ENCODE measurements at places on chromosomes 5 and 9.
A peak's percentile ranks its signal among the peaks of the same experiment; 100 is the strongest.

DNA sequence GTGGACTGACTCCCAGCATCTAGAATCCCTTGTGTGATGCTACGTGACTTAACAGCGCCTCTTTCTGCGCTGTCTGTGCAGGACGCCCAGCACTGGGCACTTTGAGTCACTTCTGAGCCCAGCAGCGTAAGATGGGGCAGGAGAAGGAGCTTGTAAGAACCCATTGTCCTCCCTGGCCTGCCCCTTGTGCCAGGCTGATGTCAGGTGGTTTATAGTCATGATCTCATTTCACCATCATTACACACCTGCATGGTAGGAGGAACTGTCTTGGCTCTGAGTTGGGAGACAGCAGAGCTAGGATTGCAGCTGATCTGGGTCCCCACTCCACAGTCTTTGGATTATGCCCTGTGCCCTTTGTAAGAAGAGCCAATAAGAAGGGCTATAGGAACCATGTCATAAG, 12.2 kb downstream of the ERGIC1 start:
- DNase-seq = no peak

GRCh38 chr5:6476313-6476661, 27.6 kb downstream of the UBE2QL1 start:
- DNase-seq = no peak

- no peak for DNase-seq
These were observed 219.2 kb downstream of the TRPM3 start for GRCh38 chr9:70902171-70902570.

DNA sequence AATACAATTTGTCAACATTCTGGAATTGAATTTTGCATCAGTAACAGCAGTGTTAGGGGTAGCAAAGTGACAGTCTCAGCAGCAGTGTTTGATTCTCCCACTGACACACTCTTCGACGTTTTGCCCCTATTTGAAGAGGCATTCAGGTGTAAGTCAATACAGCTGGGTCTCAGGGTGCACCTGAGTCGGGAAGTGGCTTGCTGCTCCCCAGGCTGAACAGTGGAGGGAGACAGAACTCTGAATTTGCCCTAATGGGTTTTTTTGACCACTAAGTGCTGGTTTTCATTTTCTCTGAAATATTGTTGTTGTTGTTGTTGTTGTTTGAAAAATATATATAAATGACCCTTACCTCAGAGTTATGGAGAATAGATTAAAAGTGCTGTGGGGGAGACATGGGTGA, 223.2 kb downstream of the TLR4 start:
- no peak for DNase-seq

DNA sequence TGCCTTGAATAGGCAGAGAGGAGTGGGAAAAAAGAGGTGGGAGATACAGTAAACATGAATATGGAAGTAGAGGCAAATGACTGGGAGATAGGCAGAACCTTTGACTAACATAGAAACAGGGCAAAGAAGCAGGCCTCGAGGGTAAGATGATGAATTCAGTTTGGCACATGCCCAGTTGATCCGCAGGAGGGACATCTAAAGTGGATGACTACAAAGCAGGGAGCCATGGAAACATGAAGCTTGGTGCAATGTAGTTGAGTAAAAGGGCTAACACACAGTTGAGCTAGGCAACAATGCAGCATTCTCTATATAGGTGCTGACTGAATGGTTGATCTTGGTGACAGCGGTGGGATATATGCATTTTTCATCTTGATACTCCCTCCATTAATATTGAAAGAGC, 253.8 kb downstream of the DMRT2 start:
- no peak for DNase-seq

DNA sequence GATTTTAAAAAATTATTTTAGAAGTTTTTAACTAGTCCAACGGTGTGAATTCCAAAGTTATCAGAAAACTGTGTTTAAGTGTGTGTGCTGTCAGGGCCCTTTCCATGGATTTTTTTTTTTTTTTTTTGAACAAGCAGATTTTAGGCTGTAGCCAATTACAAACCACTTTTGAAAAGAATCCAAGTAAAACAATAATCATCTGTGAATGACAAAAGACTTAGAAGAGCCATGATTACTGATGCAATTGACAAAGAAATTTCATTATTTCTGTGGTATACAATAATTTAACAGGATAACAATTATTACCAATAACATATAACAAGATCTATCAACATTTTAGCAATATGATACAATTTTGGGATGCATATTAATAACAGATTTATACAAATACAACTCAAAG, 16.2 kb upstream of the PAIP1 start:
- DNase-seq = no peak

- DNase-seq = no peak
These were observed 25.6 kb upstream of the SPIN1 start for GRCh38 chr9:88362681-88363080.

- DNase-seq = no peak
These were observed 91.5 kb upstream of the NFIL3 start for GRCh38 chr9:91515074-91515687.

- DNase-seq = no peak
These were observed 8.1 kb downstream of the TRIP13 start for GRCh38 chr5:900781-901180.

- DNase-seq = no peak
These were observed 73.9 kb downstream of the PBX3 start for GRCh38 chr9:125821078-125821477.

DNA sequence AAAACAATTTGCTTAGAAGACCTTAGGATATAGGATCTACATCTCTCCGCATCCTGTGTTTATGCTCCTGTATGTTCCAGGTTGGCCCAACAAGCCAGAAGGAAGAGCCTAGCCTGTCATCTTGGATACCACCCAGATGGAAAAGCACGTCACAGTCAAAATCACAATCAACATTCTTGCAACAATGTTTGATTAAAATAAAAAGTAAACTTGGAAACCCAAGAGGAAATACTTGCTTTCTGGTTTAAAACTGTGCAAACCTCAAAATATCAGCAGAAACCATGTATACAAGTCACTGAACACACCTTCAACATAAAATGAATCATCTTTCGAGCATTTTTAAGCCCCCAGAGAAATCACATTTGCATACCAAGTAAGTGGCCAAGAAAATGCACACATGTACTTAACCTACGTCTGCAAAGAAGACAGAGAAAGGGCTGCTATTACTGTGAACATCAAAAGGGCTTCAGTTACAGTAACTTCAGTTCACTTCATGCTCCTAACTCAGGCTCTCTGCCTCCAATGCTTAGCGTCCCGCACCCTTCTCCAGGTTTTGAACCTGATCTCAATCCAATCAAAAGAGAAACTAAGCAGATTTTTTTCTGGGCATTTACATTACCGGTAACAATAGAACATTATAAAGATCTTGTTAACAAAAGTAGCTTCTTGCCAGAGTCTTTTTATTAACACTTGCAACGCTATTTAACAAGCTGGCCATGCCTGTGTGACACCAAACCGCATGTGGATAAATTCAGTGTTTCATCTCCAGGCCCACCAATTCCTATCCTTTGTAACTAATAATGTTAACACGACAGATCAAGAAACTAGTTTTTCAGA, 1.3 kb downstream of the ENC1 start:
- DNase-seq = peak; percentile 43

DNA sequence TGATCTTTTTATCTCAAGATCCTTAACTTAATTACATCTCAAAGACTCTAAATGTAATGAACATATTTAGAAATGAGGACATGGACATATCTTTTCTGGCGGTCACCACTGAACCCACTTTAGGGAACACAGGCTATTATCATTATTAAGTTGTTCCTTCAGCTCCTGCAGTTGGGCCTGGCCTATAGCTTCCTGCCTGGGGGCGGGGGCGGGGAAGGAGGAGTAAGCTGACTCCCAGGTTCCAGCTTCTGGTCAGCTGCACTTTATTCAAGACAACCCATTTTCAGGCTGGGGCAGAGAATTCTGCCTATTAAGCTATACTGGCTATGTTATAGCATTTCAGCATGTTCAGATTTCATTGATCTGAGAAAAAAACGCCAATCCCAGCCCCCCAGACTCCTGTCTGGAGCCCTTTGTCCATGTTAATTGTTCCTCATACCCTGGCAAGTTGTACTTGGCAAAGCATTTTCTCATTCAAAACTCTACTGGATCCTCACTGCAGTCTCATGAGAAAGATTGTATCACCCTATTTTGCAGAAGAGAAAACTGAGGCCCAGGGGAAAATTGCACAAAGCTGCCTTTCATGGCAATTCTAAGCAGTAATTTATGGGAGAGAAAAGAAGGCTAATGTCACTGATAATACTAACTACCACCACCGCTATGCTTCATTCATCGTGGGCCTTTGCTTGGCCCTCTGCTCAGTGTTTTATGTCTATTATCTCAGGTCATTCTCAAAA, 25.1 kb downstream of the COL15A1 start:
- no peak for DNase-seq

- DNase-seq = no peak
These were observed 3.2 kb downstream of the PIP5KL1 start for GRCh38 chr9:127927201-127927987.

- DNase-seq = no peak
These were observed 136.2 kb downstream of the MPDZ start for GRCh38 chr9:13143281-13143680.

- DNase-seq = no peak
These were observed 876.1 kb downstream of the TLE4 start for GRCh38 chr9:80447876-80448275.

DNA sequence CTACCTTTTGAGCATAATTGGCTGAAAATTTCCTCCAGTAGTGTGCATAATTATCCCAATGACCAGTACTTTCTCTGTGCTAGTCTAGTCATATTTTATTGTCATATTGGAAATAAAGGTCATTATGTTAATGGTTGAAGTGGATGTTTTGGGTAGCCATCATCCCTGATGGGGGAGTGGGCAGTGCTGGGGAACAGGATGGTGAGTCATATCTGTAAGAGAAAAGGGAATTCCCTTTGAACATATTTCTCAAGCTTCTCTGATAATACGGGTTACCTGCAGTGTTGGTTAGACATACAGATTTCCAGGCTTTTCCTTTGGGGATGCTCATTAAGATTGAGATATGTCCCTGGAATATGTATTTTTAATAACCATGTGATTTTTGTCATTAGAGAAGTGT, 33.3 kb upstream of the SPATA31D4 start:
- DNase-seq = no peak

- no peak for DNase-seq
These were observed 27.5 kb downstream of the CCDC152 start for GRCh38 chr5:42784132-42784531.

DNA sequence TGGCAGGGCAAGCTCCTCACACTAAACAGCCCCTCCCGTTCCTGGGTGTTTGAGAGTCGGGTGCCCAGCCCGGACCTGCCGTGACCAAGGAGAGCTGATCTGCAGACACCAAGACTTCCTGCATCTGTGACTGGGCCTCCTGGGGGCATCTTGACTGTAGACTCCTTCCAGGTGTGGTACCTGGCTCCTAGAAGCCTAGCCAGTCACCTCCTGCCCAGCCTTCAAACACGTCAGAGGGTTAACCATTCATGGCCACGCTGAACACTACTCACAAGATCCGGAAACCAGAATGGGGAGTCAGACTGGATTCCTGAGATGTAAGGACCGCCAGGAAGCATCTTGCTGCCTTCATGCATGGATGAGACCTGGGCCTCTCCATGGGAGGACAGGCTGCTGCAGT, 3.7 kb upstream of the LCN2 start:
- DNase-seq = no peak

DNA sequence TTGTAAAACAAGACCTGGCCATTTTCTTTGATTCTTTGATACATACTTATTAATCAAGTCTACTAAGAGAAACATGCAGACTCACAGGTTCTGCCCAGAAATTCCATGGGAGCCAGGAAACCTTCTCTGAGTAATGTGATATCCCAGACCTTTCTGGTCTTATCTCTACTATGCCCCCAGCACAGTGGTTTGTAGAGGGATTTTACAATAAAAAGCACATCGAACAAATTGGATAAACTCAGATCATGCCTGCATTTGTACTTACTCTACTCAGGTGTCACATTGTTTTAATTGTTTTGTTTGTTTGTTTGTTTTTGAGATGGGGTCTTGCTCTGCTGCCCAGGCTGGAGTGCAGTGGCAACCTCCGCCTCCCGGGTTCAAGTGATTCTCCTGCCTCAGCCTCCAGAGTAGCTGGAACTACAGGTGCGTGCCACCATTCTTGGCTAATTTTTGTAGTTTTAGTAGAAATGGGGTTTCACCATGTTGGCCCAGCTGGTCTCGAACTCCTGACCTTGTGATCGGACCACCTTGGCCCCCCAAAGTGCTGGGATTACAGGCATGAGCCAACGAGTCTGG, 179.5 kb downstream of the ZNF608 start:
- no peak for DNase-seq

DNA sequence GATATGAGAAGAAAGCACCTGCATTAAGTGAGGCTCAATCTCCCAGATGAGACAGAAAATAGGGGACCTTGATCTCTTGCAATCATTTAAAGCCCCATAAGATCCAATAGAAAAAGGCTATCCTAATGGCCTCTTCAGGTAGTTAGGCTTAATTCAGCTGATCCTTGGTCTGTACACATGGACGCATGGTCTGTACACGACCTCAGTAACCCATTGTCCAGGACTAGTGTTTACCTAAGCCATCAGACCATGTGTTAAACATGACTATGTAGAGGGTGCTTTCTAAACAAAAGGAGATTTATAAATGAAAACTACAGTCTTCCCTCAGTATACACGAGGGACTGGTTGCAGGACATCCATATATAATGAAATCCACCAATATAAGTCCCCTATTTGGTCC, 7.5 kb downstream of the MARCHF3 start:
- no peak for DNase-seq

- peak; percentile 38 for DNase-seq
These were observed 129.0 kb downstream of the SNX18 start for GRCh38 chr5:54646356-54647101.

- DNase-seq = peak; percentile 92
These were observed 1.6 kb upstream of the NR4A3 start for GRCh38 chr9:99819856-99820684.

GRCh38 chr5:55231029-55231918, 2.1 kb downstream of the CCNO start:
- DNase-seq = no peak

- DNase-seq = peak; percentile 52
These were observed 90.8 kb downstream of the ERCC6L2 start for GRCh38 chr9:95966306-95966705.

DNA sequence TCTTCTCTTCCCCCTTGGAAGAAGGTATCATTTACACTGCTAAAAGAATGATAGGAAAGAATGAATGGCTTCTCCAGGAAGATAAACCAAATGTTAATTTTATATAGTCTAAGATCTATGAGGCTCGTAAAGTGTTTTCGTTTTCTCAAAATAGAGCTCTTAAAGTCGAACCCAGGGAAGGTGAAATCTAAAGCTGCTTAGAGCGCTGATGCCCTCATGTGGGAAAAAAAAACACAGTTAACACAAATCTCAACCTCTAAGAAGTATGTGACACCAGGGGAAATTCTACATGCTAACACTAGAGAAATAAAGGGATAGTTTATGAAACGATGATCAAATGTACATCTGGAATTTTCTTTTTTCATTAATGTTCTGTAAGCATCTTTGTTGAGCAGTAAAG, 257.9 kb downstream of the RASEF start:
- no peak for DNase-seq

DNA sequence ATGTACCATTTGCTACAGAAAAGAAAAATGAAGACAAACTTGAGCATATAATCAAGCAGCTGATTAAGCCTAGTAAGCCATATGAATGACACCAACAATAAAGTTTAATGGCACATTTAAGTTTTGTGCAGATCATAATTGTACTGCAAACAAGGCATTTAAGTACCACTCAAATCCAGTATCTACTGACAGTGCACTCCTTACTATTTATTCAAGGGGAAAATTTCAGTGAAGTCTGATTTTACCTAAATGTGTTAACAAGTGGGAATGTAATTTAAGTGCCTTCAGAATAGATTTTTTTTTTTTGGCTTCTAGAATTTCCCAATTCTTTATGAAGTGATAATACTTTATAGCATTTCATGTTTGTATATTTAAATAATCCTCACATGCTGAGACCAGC, 341.0 kb upstream of the POU5F2 start:
- no peak for DNase-seq
